Right renal cortex interstitium (tissue), 3 donors: ENCODE measurements at places on chromosomes 3 and 15.

- DNase-seq = no peak
Observed at GRCh38 chr3:113295463-113295862, 84.1 kb downstream of the BOC start.

DNA sequence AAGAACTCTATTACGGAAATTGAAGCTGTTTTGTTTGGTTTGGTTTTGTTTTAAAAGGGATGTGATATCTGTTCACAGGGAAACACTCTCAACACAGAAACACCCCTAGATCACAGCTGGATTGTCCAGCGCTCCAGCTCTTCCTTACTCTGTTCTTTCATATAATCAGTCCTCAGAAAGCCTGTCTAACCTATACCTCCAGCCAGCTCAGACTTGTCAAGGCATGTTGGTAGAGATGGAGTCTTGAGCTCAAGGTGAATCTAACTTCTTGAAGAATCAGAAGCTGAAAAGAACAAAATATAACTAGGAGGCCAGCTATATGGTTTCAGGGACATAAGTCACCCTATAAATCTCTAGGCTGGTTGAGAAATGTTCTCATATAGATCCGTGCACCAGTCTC, 110.2 kb upstream of the EPHA3 start:
- no peak for DNase-seq

DNA sequence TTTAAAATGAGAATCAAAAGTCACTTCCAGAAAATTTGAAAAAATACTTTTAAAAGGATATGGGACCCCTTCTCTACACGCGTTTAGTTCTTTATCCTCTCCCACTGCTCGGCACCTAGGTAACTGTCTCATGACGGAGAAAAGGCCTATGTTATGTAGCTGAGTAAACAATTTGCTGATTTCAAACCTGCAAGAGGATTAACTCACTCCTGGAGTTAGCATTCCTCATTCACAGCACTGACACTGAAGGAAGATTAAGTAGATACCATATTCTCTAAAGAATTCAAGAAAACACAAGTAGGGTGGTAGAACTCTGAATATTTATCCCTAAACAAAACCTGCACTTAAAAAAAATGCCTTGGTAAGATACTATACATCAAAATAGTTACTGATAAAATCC, 30.2 kb upstream of the PYGO1 start:
- DNase-seq = no peak

DNA sequence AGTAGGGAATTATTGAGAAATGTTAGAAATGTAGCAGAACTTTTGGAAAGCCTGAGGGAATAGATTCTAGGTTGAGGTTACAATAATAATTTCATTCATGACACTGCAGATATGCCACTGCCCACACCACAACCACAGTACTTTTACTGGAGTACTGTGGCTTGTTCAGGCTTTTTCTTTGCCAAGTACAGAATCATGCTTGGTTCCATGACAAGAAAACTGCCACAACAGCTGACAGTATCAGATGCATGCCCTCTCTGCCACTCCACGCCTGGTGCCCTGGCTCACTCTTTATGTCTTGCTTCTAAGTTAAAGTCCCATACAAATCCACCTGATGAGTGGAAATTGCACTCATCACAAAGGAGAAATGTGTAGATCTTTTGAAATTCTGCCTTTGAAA, 398.6 kb downstream of the ZIC1 start:
- DNase-seq = no peak

GRCh38 chr15:67116742-67117141, 51.3 kb downstream of the SMAD3 start:
- no peak for DNase-seq

GRCh38 chr15:65083262-65083701, 6.7 kb downstream of the KBTBD13 start:
- DNase-seq = no peak

DNA sequence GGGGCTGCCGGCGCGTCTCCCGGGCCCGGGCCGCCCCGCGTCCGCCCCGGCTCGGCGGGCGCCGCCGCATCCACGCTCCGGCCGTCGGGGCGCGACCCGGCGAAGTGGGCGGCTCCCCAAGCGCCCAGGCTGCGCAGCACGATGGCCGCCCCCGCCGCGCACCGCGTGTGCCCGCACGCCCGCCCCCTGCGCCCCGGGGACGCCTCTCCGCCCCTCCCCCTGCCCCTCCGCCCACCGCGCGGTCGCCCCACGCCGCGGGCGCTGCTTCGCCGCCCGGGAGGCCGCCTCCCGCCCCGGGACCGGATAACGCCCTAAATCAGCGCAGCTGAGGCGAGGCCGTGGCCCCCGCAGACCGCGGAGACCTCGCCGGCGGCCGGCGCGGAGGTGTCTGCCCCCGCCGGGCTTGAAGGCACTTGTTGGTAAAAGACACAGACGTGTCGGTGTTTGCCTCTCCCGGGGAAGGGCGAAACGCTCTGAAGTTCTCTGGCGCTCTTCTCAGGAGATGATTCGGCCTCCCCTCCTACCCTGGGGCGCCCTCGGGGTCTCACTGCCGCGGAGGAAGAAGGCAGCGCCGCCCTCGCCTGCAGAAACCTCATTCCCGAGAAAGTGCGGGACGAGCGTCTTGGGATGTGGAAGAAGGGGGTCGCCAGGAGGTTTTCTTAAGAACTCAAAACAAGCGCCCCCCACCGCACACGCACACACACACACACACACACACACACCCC, at the start of gene BNC1:
BNC1 (minus strand) TSS at position 106 of the 725 bp plus-strand sequence; CDS start at position 70, 36 bp downstream.
- no peak for DNase-seq

- no peak for DNase-seq
Observed at GRCh38 chr3:133487920-133488540, 85.5 kb upstream of the CDV3 start.

- no peak for DNase-seq
Observed at GRCh38 chr3:126287171-126287535, 70.1 kb downstream of the KLF15 start.

GRCh38 chr3:65878831-65879230, 159.9 kb downstream of the MAGI1 start:
- no peak for DNase-seq

DNA sequence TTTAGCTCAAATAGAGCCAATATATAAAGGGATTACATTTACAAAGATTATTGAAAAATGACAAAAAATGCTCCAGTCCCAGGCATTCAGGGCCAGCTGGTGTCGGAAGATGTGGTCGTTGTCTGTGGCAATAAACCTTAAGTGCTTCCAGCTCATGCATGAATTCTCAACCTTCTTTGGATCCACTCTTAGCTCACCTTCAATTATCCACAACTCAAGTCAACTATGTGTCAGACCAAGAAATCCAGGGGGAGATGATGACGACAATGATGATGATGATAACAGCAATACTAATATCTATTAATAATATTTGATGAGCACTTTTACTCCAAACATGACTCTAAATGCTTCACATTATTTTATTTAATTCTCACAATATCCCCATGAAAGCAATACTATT, 53.6 kb upstream of the PXYLP1 start:
- DNase-seq = no peak

- no peak for DNase-seq
Observed at GRCh38 chr3:157157836-157158235, 2.1 kb downstream of the CCNL1 start.

DNA sequence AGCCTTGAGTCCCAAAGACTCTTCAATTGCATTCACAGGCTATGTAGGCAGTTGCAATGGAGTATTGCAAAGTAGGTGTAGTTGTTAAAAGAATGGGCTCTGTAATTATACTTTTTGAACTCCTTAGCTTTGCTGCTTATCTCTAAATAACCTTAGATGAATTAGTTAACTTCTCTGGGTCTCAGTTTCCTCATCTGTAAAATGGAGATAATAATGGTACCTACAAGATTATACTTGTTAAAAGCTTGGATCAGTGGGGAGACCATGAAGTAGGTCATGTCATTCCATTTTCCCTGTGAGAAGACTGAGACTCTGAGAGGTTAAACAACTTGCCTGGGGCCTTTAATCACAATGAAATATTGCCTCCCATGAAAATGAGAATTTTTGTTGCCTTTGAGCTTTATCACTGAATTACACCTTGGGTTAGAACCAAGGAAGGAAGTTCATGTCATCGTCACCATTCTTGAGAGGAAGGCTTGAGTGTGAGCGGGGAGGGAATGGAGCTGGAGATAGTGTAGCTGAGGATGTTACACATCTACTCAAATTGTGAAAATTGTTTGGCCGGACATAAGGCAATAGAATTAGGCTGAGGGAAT, 38.1 kb downstream of the CTDSPL start:
- no peak for DNase-seq

- DNase-seq = no peak
Observed at GRCh38 chr3:69838217-69838616, 99.0 kb downstream of the MITF start.

DNA sequence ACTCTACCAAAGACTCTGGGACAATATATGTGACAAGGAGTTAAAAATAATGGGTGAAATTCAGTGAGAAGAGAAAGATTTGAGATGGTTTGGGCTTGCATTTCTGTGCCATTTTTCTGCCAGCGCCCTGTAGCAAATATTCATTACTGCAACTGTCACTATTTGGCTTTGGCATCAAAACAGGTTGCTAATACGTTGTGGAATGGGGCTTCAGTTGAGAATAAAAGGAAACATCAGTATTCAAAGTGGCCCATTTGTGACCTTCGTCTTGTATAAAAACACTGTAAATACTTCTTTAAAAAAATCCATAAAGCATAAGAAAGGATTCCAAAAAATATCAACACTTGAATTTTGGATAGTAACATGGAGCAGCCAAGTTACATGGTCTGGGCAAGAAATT, 309.2 kb downstream of the ZNF385D start:
- DNase-seq = no peak

DNA sequence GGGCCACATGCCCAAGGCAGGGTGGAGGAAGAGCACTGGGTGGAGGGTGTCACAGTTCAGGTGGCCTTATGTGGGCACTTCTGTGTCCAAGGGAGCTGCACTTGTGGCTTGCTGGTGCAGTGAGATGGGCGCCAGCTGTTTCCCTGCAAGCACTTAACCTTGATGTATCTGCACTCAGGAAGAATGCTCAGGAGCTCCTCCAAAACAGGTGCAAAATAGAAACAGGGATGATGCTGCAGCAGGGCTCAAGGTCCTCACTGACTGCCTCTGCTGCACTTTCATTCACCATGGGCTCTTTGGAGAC, 151.3 kb downstream of the CADPS start:
- no peak for DNase-seq

- DNase-seq = no peak
Observed at GRCh38 chr3:59878038-59878427, 828.2 kb upstream of the CFAP20DC start.

GRCh38 chr3:98343647-98344507, 9.8 kb upstream of the OR5K4 start:
- peak; percentile 29 for DNase-seq

- no peak for DNase-seq
Observed at GRCh38 chr15:98878172-98878571, 129.4 kb downstream of the PGPEP1L start.

DNA sequence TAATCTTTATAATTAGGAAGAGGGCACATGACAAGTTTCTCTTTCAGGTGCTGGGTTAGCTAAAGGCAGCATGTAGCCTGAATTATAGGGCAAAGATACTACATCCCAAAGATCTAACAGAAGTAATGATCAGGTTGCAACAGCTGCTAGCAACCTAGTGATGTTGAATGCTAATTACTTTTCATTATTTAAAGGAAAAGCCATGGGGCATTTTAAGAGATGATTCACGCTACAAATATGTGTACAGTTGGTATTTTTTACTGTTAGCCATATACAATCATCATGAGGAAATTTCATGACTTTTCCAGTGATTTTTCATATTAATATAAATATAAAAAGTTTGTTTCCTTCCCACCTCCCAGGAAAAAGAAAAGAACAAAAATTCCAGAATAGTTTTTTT, 43.0 kb downstream of the NEK10 start:
- no peak for DNase-seq

- no peak for DNase-seq
Observed at GRCh38 chr15:59385171-59385570, 12.5 kb upstream of the MYO1E start.

DNA sequence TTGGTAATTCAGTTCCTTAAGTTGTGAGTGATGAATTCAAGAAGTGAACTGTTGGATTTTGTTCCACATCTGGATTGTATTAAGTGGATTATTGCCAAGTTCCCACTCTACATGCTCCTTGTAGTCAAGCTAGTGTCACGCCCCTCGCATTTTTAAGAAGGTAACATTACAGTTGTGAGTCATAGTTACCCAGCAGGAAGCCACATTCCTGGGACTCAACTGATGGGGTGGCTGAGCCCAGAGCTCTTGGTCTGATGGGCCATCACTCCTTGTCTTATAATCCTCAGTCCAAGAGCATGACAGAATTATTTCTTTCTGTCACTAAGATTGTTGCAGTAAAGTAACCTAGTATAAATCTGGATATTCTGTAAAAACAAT, 102.7 kb downstream of the PTPRG start:
- DNase-seq = no peak

- no peak for DNase-seq
Observed at GRCh38 chr15:67406257-67406861, 114.6 kb upstream of the C15orf61 start.

- DNase-seq = no peak
Observed at GRCh38 chr3:177968891-177969290, 567.3 kb upstream of the KCNMB2 start.

DNA sequence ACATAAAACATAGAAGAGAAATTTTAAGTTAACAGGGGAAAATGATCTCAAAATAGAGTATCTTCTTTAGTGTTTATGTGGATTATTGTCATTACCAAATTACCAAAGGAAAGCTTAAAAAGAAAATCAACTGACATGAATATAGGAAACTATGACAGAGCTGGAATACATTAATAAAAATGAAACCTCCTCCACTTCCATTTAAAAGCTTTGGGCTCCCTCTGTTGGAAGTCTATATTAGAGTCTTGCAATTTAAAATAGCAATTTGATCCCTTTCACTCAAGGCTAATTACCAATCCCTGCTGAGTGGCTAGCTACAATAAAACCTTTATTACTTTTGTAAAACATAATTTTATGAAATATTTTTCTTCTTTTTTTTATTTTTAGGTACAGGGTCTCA, 61.4 kb upstream of the IMPG2 start:
- no peak for DNase-seq

GRCh38 chr3:36926292-36926897, 18.5 kb downstream of the TRANK1 start:
- no peak for DNase-seq

DNA sequence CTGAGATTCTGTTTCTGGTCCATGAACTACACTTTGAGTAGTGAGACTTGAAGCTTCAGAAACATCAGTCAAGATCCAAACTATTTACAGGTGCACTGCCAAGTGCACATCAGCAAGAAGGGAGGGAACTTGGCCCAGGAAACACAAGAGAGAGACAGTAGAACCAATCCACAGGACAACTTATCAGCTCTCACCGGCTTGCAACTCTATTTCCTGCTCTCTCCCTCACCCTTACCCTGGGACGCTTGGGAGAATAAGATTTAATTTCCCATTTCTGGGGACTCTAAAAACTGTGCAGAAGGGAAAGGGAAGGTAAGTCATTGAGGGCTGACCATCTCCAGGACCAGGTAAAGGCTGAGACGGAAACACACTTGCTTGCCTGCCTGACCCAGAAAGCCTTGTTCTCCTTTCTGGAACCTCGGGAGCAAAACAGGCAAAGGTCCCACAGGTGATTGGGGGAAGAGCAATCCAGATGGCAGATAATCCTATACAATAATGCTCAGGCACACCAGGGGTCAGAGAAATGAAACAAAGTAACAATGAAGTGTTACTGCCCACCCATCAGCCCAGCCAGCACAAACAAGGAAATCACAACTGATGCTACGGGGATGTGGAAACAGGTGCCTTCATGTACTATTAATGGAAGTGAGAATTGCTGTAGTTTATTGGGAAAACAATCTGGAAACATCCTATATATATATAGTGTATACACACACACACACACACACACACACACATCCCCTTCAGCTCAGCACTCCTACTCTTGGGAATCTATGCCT, 154.4 kb downstream of the XXYLT1 start:
- DNase-seq = no peak

- no peak for DNase-seq
Observed at GRCh38 chr3:32757618-32758374, 60.0 kb upstream of the TRIM71 start.
